CD4-positive, alpha-beta T cell treated with Interleukin-21 for 1 hour (primary cell): ENCODE measurements at places on chromosomes 13 and 19.

DNA sequence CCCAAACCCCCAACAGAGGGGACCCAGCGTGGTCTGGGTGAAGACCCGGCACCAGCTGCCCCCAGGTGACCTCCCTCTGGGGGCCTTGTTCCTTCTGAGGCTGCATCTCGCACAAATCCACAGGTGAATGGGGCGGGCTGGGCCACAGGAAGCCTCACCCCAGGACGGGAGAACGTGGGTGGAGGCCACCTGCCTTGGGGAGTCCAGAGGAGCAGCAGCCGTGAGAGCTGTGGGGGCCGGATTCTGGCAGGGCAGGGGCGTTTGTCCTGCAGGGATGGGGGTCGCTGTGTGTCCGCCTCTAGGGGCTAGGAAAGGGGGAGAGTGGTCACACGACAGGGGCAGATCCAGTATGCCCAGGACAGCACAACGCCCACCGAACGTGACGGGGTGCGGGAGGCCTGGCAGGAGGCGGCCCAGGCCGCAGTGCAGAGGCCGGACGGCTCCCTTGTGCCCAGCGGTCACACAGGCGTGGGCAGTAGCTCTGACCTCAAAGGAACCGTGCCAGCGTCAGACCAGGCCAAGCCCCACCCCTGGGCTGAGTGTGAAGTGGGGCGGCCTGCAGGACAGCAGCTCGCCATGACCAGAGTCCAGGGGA lies 6.7 kb downstream of the POLR2E start:
- no peak for DNase-seq

GRCh38 chr13:87671753-87672605 lies 808 bp downstream of the SLITRK5 start:
- no peak for DNase-seq

GRCh38 chr13:77981281-77981881 lies 62.8 kb upstream of the EDNRB start:
- no peak for DNase-seq

- DNase-seq, result no peak
Observed at GRCh38 chr19:47686679-47687450, 26.4 kb upstream of the EHD2 start.

DNA sequence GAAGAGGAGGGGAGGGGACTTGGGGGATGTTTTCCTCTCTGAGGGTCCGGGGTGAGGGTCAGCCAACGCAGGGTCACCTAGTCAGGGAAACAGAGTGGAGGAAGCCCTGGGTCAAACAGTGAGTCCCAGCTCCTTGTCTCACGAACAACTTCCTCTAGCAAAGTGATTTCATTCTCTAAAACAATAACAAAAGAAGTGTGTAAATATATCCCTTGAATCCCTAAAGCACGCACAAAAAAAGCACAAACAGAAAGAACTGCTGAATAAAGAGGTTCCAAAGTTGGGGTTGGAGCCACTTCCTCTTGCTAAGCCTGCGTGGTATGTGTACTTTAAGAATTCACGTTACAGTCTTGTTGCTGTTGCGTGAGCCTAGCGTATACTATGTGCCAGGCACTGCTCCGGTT lies 1.5 kb upstream of the C5AR2 start:
- no peak for DNase-seq

DNA sequence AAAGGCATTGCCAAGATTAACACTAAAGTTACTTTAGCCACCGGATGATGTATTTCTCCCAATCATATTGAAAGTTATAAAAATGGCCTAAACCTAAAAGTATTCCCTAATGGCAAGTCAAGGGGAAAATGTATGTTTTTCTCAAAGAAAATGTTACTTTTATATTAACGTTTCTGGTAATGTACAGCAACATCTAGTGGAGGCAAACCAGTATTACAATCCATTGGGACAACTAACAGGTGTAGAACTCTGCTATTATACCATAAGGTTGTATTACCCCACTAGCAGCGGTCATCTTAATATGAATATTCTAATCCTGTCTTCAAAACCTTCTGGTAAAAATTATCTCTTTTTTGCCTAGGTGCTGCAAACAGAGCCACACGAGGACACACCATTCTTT lies 69.2 kb downstream of the ZNF100 start:
- DNase-seq, result peak; percentile 49

GRCh38 chr13:112760931-112761330 lies 71.1 kb downstream of the ATP11A start:
- no peak for DNase-seq

DNA sequence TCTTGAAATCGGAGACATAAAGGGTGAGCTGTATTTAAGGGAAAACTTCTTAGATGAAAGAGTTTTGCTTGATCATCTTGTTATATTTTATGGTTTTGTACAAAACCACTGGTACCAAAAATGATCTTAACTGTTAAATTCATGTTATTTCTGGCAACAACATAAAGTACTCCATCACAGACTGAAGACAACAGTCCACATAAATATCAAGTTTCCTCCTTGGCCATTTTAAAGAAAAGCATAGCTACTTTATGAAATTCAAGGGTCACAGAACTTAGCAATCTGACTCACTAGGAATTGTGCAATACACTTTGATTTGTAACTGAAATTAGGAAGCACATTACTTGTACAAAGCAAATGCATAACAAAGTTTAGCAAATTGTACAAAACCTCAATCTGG lies 66.3 kb downstream of the TBC1D4 start:
- no peak for DNase-seq

- no peak for DNase-seq
Observed at GRCh38 chr19:37990362-37990761, 83.4 kb downstream of the SIPA1L3 start.

- DNase-seq, result peak; percentile 99
Observed at GRCh38 chr13:45341034-45341798, at the start of gene TPT1. TSS of gene TPT1 (minus strand) at chr13:45341183. CDS start at chr13:45341069, 114 bp downstream.

GRCh38 chr13:49652355-49653305 lies 24.3 kb downstream of the ARL11 start:
- peak; percentile 19 for DNase-seq

GRCh38 chr13:41791056-41791455 lies 169.9 kb downstream of the VWA8 start:
- DNase-seq, result no peak

- no peak for DNase-seq
Observed at GRCh38 chr13:77507931-77508776, 27.4 kb upstream of the SCEL start.

- no peak for DNase-seq
Observed at GRCh38 chr13:49297338-49297737, 49.6 kb downstream of the CDADC1 start.

GRCh38 chr13:21427741-21428140 lies 31.4 kb downstream of the ZDHHC20 start:
- no peak for DNase-seq

DNA sequence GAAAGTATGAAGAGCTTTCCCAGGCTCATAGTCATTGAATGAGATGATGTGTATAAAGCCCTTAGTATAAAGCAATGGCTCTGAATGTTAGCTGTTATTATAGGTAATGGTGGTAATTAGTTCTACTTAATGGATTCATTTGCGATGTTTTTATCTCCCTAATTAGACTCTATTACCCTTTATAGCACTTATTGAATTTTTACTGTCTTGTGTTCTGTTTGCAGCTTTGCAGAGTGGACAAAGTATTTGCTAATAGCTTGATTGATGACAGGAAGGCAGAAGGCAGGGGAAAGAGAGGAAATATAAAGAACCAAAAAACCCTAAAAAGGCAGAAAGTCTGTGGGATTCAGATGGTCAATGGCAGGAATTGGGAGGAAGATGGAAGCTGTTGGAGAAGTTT lies 524.4 kb upstream of the SPRY2 start:
- no peak for DNase-seq

GRCh38 chr13:50015258-50015657 lies at the start of gene KCNRG:
TSS of gene KCNRG (plus strand) at chr13:50015444. CDS start at chr13:50015494, 50 bp downstream.
- no peak for DNase-seq

DNA sequence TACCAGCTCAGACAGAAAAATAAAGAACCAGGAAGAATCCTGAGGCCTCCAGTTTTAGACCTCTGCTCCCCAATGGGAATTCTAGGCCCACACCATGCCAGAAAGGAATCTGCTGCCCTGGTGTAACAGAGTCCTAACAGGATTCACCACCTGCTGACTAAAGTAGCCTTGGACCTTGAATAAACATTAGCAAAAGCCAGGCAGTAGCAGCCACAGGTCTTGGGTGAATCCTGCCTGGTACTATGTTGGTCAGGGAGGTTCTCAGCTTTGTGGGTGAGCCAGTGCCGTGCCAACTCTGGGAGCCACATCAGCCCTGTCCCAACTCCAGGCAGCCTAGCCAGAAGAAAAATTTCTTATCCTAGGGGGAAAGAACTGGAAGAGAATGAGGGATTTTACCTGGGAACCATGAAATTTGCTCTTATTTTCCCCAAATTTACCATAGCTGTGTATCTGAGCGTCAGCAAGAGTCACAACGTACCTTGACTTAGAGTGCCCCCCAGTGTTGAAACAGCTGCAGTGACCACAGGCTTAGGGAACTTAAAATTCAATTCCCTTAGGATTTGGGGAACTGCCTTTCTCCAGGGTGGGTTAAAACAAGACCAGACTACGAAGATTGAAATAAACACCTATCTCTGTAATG lies 1895.6 kb upstream of the PRR20A start:
- no peak for DNase-seq

DNA sequence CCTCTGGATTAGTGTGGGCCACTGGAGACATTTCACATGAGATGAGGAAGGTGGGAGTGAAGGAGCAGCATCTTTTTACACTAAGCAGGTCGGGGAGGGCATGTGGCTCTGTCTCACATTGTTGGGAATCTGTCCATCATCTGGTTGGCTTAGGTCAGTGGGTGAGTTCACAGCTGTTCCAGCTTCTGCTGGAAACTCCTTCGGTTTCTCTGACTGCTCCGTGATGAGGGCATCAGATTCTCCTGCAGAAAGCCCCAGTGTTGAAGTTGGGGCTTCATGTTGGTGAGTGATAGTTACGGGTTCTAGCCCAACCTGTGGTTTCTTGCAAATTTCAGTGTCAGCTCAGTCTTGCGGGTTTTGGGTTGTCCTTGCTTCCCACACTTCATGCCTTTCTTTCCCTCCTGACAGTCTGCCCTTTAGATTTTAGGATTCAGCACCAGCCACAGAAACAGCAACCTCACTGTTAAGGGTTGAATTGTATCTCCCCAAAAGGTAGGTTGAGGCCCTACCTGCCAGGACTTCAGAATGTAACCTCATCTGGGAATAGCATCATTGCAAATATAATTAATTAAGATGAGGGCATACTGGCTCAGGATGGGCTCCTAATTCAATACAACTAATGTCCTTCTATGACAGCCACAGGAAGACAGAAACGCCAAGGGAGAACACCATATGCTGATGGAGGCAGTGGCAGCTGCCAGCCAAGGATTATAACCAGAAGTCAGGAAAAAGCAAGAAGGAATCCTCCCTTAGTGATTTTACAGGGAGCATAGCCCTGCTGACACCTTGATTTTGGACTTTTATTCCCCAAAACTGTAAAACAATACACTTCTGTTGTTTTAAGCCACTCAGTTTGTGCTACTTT lies 7.6 kb upstream of the ALOX5AP start:
- no peak for DNase-seq
